ENCODE measurements at places on chromosomes 1 and 21. TPM values are rescaled to one million over a fixed set of nuclear protein-coding genes. Genes with fewer than 3 reads are reported as not detected.
A peak's percentile ranks its signal among the peaks of the same experiment; 100 is the strongest.

DNA sequence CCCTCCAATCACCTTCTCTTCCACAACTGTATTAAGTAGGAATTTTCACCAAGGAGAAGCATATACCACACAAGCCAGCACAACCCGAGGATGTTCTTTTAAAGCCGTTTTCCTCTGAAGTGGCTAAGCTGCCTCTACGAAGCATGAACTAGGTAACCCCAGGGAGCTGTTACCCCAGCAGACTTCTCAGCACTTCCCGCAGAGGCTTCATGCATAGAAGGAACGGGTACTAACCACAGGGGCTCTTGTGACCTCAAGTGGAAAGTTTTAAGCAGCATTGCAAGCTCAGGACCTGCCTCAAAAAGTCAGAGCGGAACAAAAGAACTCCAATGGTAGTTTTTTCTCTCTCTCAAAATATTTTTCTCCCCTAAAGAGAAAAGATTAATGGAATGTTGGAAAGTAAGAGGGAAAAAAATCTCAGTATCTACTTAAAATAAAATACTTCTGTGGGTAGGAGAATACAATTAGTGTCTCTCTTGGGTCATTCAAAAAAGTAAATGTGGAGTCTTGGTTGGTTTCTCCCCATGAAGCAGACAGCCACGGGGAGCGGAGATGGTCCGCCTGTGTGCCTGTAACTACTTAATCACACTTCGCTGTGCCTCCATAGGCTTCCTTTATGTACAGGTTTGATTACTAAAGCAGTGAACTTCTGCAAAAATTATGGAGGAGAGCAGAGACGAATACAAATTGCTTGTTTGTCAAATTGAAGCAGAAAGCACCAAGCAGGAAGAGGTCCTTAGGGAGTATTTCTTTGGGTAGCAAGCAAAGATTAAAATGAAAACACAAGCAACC lies 40.9 kb downstream of the STX6 start:
- peaks cover 51% of the 10 kb centered on the region for H3K36me3 ChIP-seq
- H3K27ac ChIP-seq, result no peak overlapping the region
- no peaks in the 10 kb centered on the region for H3K27me3 ChIP-seq
- H3K4me1 ChIP-seq, result peaks cover 18% of the 10 kb centered on the region
- no peak overlapping the region for H3K4me3 ChIP-seq

GRCh38 chr1:59309795-59310548 lies 13.1 kb downstream of the FGGY start:
- H3K27ac ChIP-seq, result no peak overlapping the region
- H3K27me3 ChIP-seq, result no peaks in the 10 kb centered on the region
- DNase-seq, result no peak
- H3K36me3 ChIP-seq, result peaks cover 29% of the 10 kb centered on the region

Gene CRYAA
- not detected for total RNA-seq

DNA sequence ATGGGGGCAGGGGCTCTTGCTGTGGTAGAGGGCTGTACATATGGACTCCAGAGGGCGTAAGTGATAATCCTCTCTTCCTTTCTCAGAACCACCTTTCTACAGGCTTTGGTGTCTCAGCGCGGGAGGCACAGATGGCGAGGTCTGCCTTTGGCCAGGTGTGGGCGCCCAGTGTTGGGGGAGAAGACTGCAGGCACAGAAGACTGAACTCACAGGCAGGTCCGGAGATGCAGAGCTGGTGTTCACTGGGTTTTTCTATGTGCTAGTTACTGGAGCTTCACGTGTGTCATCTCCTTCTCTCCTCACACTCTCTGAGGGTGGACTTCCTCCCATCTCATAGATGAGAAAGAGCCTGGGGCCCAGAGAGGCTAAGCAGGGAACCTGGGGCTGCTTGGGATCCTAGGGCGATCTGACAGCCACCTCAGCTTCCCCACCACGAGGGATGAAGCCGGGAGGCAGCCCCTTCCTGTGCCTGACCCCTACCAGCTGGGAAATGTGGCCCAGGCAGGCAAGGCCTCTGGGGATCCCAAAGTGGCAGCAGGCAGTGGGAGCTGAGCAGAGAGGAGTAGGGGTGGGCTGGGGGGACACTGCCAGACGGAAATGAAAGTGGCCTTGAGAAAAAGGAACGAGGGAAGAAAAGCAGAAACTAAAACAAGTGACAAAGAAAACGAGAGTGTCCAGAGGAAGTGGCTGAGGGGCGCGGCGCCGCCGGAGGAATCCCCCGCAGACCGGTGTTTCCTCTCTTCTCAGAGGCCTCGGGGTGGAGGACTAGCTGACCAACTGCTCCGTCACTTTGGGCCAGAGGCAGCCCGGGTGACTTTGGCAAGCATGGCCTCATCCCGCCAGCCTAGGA lies 191.6 kb downstream of the HIVEP3 start:
- H3K4me1 ChIP-seq, result peaks cover 15% of the 10 kb centered on the region
- DNase-seq, result no peak
- no peaks in the 10 kb centered on the region for H3K36me3 ChIP-seq
- H3K27ac ChIP-seq, result peak overlapping the region; percentile 36

DNA sequence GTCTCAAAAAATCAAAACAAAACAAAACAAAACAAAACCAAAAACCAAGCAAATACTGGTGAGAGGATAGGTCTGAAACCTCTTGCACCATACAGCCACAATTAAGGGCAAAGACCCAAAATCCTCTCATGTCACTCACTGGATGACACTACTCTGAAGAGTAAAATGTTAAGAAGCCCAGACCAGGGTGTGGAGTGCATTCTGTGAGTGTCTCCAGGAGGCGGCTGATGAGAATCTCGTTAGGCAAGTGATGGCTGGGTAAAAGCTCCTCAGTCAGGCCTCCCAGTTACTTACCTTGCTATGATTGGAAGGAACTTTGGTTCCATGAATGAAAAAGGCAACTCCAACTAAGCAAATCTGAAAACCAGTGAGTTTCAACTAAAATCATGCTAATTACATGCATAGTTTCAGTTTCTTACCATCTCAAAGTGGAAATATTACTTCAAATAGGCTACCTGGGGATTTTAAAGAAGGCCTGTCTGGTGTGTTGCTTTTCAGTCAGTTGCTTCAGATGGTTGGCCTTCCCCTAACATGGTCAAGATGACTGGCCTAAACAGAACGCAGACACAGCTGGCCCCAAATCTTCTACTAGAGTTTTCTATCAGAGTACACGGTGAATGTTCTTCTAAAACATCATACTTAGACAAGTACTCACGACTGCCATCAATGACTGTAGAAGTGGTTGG lies 95.1 kb downstream of the KIAA0319L start:
- H3K4me1 ChIP-seq, result peaks cover 4% of the 10 kb centered on the region
- no peak overlapping the region for H3K27ac ChIP-seq
- H3K4me3 ChIP-seq, result no peak overlapping the region
- DNase-seq, result no peak
- H3K36me3 ChIP-seq, result peaks cover 37% of the 10 kb centered on the region

DNA sequence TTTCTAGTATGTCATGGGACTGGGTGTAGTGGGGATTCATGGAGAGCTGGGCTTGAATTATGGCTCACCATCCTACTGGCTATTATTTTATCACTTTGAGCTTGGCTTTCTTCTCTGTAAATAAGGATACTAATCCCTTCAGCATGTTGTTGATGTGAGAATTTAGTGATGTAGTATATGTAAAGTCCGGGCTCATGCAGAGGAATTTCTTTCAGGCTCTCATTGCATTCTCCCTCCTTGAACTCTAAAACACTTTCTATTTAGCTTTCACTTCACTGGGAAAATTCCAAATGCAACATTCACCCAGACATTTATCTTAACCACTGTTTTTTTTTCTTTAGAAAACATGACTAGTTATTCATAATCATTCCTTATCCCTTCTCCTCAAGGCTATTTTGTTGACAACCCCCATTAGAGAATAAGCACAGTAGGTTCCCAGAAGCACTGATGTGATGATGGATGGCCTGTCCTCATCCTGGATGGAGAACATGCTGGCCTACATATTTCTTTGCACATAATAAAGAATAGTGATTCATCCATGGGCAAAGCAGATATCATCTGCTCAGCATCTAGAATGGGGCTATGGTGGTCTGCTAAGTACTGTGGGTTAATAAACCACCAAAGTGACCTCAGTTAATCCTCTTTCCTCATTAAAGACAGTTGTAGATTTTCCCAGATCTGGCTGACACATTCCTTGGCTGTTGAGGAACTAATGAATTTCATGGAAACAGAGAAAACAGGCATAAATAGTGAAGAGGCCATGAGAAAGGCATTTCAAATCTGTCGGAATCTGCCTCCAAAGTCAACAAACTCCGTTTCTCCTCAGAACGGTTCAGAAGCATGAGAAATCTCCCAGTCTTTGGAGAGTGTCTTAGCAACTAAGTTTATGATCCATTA lies 68.0 kb upstream of the CYP2J2 start:
- H3K4me1 ChIP-seq, result peaks cover 22% of the 10 kb centered on the region
- H3K27me3 ChIP-seq, result peaks cover 20% of the 10 kb centered on the region
- H3K27ac ChIP-seq, result peak overlapping the region; percentile 1

Gene AMIGO1
- total RNA-seq, result 6.1 TPM

DNA sequence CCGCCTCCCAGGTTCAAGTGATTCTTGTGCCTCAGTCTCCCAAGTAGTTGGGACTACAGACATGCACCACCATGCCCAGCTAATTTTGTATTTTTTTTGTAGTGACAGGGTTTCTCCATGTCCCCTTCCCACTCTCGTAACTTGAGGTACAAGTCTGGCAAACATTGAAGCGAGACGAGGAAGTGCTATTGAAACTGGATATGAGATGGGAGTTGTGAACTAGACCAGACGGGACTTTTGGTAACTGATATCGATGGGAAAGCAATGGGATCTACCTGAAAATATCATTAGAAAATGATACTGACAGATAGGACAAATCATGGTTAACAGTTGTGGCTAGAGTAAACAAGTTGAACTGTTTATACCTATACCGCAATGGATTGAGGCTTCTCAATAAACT lies 95.2 kb upstream of the TRABD2B start:
- H3K4me1 ChIP-seq, result peaks cover 5% of the 10 kb centered on the region
- H3K36me3 ChIP-seq, result no peaks in the 10 kb centered on the region

DNA sequence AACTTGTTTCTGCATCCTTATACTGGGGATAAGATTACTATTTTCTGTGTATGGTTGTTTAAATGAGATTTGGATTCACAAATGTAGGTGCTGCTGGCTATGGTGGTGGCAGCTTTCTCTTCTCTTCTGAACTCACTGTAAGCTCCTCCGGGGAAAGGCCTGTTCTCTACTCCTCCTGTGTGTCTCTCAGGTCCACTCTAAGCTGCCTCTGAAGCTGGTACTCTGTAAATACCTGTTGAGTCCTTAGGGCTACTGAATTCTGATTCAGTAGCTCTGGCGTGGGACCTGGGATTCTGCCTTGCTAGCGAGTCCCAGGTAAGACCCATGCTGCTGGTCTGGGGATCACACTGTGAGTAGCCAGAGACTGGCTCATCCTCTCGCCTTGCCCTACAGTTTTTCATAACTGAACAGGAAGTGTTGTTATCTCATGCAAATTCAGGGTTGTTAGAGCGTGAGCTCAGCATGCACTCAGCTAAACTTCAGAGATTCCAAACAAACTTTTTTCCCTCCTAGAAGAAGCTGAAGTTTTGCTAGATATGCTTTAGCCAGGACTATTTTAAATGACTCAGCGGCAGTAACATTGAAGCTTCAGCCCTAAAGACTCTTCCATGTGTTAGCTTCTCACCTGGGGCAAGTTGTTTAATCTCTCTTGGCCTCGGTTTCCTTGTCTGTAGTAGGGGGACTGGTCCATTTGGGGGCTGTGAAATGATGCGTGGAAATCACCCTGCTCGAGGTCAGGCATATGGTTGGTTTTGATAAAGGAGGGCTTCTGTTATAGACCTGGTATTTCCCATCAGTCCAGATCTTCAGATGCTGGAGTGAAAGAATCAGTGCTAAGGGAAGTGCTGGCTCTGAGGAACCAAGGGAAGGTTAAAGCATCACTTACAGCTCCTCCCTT lies 271.5 kb upstream of the TMEM51 start:
- H3K27me3 ChIP-seq, result no peaks in the 10 kb centered on the region
- peak overlapping the region; percentile 78 for H3K27ac ChIP-seq
- H3K4me3 ChIP-seq, result no peak overlapping the region
- H3K4me1 ChIP-seq, result peaks cover 22% of the 10 kb centered on the region
- H3K36me3 ChIP-seq, result peaks cover 4% of the 10 kb centered on the region

DNA sequence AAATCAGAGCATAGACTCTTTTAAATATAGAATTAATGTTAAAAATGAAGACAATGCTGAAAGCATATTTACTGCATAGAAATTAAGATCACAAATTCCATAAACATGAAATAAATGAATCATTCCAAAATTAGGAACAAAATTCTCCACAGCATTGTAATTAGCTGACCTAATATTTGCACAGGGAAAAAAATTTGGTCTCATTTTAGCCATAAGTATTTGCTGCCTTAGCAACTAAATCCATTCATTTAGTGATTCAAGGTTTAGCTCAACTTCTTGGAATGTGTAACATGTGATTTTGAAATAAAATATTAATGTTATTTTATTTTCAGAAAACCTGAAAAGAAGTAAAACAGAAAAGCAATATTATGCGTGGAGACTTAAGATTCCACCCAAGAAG lies 25.5 kb downstream of the ADAMTS5 start:
- H3K4me1 ChIP-seq, result peaks cover 31% of the 10 kb centered on the region
- no peak overlapping the region for H3K27ac ChIP-seq
- H3K4me3 ChIP-seq, result no peak overlapping the region
- no peak for DNase-seq
- H3K36me3 ChIP-seq, result peaks cover 5% of the 10 kb centered on the region
- peaks cover under 1% of the 10 kb centered on the region for H3K27me3 ChIP-seq

Gene MX1
- 9.8 TPM for total RNA-seq

Gene CLCNKA
- 1.6 TPM for total RNA-seq

GRCh38 chr1:202631076-202631923 lies 79.0 kb downstream of the SYT2 start:
- DNase-seq, result no peak
- H3K27ac ChIP-seq, result no peak overlapping the region
- H3K36me3 ChIP-seq, result no peaks in the 10 kb centered on the region
- H3K4me3 ChIP-seq, result no peak overlapping the region
- peaks cover 24% of the 10 kb centered on the region for H3K27me3 ChIP-seq

DNA sequence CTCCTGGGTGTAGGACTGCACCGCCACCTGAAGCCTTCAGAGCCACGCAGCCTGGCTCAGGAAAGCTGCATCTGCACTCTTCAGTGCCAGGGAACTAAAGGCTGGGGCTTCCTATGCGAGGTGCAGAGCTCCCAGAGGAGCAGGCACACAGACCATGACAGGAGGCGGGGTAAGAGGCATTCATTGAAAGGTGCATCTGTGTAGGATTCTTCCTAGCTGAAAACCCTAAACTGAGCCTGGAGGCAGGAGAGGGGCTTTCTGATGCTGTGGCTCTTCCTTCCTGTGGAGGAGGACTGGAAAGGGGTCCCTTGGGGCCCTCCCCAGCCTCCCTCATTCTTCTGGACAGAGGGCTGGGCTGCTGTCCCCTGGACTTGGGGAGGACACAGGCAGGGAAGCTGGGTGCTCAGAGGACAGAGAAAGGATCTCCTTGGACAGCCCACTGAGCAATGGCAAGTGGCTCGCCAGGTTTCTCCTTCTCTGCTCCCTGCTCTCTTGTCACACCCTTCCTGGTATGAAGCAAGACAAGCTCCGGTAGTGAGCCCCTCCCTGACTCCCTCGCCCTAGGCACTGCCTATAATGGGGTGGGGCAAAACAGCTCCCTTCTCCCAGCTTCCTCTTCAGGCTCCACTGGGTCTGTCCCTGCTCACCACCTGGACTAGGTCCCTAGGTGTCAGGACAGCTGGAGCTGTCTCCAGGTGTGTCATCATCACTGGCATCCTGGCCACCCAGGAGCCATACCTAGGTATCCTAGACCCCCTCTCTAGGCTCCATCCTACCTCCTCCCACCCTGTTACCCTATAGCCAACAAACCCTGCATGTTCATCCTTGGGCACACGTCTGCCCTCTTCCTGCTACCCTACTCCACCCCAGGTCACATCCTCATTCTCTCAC lies 20.0 kb downstream of the S100A6 start:
- H3K4me1 ChIP-seq, result peaks cover 28% of the 10 kb centered on the region
- H3K27ac ChIP-seq, result peak overlapping the region; percentile 97
- H3K27me3 ChIP-seq, result no peaks in the 10 kb centered on the region

Gene NUCKS1
- total RNA-seq, result 185 TPM

- no peaks in the 10 kb centered on the region for H3K36me3 ChIP-seq
- peaks cover 8% of the 10 kb centered on the region for H3K27me3 ChIP-seq
- no peak overlapping the region for H3K27ac ChIP-seq
- H3K4me3 ChIP-seq, result no peak overlapping the region
Measured at GRCh38 chr1:184299406-184299790, 87.4 kb upstream of the C1orf21 start.

Gene PLA2G2D
- not detected for total RNA-seq
